ENCODE measurements at places on chromosomes 5 and 9. TPM values are rescaled to one million over a fixed set of nuclear protein-coding genes. Genes with fewer than 3 reads are reported as not detected.

GRCh38 chr9:87889065-87889881, 6.6 kb downstream of the SPATA31E1 start:
- no peak for DNase-seq

- DNase-seq: no peak
Measured at GRCh38 chr5:109411149-109411514, 1.4 kb upstream of the PJA2 start.

DNA sequence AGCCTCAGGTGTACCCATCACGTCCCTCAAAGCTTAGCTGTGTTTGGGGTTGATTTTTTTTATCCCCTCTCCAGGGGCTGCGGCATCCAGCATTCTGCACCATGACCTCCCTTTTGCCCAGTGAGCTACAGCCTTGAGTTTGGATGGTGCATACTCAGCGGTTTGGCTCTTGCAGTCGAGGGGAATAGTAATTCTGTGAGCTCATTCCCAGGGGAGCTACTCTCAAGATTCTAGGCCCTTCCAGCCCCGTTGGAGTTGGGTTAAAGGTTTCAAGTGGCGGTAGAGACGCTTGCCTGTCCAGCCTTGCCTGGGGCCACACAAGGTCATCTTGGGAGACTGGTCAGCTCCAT, 102.2 kb upstream of the SPRY4 start:
- DNase-seq: no peak

DNA sequence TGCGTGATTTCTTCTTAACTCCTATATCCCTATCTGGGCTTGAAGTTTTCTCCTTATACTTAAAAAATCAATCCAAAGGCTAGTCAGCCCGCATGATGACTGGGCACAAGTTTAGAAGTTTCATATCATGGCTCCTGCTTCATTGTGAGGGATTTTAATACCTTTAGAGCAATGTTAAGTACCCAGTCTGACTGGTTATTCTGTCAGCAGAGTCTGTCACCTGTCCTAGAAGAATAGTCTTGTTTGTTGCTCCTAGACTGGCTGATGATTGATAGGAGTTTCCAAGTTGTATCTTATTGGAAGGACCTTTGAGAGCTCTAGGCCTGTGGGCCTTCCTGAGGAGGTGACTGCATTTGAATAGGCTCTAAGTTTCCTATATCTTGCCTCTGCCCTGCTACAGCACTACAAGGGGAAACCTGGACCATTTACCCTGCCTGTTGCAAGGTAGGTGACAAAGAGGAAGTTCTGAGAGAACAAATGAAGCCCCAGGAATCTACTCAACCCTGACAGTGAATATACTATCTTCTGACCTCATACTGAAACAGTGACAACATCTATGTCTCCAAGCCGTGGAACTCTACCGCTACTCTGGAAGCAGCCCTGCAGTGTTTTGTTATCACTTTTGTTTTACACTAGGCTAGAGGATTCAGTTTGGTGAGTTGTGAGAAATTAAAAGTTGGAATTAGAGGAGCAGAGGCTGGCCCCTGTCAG, 66.5 kb downstream of the F2RL2 start:
- no peak for DNase-seq

DNA sequence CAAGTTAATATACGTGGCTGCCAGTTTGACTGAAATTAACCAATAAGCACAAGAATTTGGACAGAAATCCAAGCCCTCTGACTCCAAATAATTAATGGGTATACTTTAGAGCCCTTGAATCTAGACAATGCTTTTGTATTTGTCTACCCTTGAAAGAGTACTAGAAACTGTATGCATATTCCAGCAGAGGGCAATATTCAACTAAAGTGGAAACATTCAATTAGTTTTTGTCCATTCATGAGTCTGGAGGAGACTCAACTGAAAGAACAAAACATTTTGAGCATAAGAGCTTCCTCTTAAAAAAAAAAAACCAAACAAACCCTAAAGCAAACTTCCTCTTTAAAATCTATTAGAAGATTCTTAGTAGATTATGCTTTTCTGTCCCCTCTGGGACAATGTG, 157.8 kb downstream of the ARHGEF28 start:
- DNase-seq: no peak

The HIGD2A gene
- 33.5 TPM for total RNA-seq
